ENCODE measurements at places on chromosomes 5 and 9. TPM values are rescaled to one million over a fixed set of nuclear protein-coding genes. Genes with fewer than 3 reads are reported as not detected.

SV2C gene
- 0.20 TPM for total RNA-seq

GDNF gene
- total RNA-seq = 0.82 TPM

CCDC69 gene
- total RNA-seq = 4.2 TPM

CDX1 gene
- 299 TPM for total RNA-seq

NXNL2 gene
- not detected for total RNA-seq

ZNF366 gene
- total RNA-seq = 0.47 TPM

TXNDC15 gene
- total RNA-seq = 31.8 TPM

PCDHGB5 gene
- total RNA-seq = 3.1 TPM

FGF18 gene
- total RNA-seq = not detected

AQP3 gene
- total RNA-seq = 13.3 TPM

PFN3 gene
- not detected for total RNA-seq

CATSPER3 gene
- total RNA-seq = 0.82 TPM
